ENCODE measurements at places on chromosomes 6 and 20.

GRCh38 chr6:89500611-89501010 lies 67.7 kb downstream of the ANKRD6 start:
- no peak for DNase-seq

- DNase-seq, result no peak
These were observed 4.7 kb downstream of the FAM210B start for GRCh38 chr20:56363491-56363890.

GRCh38 chr6:40536442-40536841 lies 50.7 kb downstream of the LRFN2 start:
- DNase-seq, result no peak

- no peak for DNase-seq
These were observed 20.1 kb upstream of the UTRN start for GRCh38 chr6:144265061-144265357.

DNA sequence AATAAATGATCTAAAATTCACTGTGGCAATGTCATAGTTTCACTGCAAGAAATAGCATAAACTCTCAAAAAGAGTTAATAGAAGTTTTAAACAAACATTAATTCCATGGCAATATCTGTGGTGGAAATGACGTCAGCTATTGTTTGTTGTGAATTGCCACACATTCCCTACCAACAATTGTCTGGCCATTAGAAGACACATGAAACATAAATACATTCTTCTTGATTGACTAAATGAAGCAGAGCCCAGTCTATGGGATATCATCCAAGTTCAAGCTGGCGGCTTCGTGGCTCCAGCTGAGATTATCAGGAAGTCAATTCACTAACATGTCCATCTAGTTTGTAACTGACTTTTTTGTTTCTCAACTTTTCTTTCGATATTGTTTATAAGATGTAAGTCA lies 369.0 kb downstream of the ARHGAP18 start:
- no peak for DNase-seq

All from stimulated activated CD8-positive, alpha-beta memory T cell treated with anti-CD3 and anti-CD28 coated beads, Interleukin-7, amount 100 ng/mL, for 48 hours (primary cell).